ENCODE measurements at places on chromosomes 16 and 17. TPM values are rescaled to one million over a fixed set of nuclear protein-coding genes. Genes with fewer than 3 reads are reported as not detected.

HOXB6 gene
- not detected for total RNA-seq

KRTAP4-5 gene
- total RNA-seq: not detected

CHST4 gene
- total RNA-seq: not detected

KCNG4 gene
- total RNA-seq: not detected

HASPIN gene
- total RNA-seq: 2.2 TPM

ZP2 gene
- not detected for total RNA-seq

DPEP1 gene
- total RNA-seq: not detected

DNA sequence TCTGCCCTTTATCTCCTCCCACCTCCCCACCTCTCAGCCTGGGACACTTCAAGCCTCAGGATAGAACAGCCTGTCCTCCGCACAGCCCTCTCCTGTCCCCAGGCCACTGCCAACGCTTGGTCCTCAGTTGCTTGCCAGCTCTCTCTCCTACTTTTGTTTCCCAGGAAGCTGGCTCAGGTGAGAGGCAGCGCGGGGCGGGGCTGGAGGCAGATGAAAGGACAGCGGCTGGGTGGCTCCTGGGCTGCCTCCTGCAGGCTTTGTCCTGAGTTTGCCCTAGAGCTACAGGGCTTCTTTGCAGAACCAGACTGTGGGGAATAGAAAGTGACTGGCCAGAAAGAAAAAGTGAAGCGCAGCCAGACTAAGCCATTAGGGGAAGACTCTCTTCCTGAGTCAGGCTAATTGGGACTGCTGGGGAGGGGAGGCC is 48.2 kb upstream of the CDC42EP4 start:
- no peak for DNase-seq

DNA sequence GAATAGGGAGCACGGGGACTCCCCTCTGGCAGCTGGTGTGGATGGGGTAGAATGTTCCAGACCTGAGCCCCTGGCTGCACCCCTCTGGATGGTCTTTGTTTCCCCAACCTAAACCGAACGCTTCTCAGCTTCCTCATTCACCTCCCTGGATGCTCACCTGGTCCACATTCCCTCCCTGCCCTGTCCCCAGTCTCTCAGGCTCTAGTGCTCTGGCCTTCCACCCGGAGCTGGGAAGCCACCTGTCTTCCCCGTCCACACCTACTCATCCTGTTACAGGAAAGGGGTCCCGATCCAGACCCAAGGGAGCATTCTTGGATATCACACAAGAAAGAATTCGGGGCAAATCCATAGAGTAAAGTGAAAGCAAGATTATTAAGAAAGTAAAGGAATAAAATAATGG is 73.5 kb downstream of the CYLD start:
- DNase-seq: no peak

DNA sequence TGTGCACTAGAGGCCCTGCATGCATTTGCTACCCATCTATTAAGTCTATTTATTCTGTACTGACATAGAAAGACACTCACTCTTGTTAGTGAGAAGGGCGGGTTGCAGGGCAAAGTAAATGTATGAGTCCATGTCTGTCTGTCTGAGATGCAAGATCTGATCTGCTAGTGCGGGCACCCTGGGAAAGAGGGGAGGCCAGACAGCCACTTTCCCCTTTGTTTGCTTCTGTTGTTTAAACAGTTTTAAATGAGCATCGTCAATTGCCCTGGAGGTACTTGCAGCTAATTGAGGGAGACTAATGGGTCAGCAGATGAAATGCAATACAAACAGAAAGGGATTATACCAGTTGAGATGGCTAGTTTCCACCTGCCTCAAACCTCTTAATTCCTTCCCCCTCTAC is 24.9 kb downstream of the SCNN1G start:
- DNase-seq: no peak

- no peak for DNase-seq
Measured at GRCh38 chr16:82194086-82194485, 24.1 kb upstream of the MPHOSPH6 start.

- no peak for DNase-seq
Measured at GRCh38 chr16:751152-752006, 9.2 kb upstream of the MSLN start.

DNA sequence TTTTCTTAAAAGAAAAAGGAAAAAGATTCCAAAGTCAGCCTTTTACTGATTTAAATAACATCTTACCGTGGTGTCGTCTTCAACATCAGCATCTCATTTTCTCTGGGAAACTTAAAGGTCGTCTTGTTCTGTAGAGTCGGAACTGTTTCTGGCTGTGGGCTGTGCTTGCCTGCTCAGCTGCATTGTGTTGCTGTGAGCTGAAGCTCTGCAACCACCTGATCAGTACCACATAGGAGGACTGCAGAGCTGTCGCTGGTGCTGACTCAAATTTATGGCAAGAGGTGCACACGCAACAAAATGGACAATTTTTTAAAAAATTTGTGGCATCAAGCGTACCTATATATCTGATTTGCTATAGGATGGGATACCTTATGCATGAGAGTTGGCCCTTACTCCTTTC is at the start of gene OMG:
Gene OMG (minus strand): TSS at position 150 of the 400 bp plus-strand sequence. CDS start 908 bp downstream, outside the sequence.
- no peak for DNase-seq

DNA sequence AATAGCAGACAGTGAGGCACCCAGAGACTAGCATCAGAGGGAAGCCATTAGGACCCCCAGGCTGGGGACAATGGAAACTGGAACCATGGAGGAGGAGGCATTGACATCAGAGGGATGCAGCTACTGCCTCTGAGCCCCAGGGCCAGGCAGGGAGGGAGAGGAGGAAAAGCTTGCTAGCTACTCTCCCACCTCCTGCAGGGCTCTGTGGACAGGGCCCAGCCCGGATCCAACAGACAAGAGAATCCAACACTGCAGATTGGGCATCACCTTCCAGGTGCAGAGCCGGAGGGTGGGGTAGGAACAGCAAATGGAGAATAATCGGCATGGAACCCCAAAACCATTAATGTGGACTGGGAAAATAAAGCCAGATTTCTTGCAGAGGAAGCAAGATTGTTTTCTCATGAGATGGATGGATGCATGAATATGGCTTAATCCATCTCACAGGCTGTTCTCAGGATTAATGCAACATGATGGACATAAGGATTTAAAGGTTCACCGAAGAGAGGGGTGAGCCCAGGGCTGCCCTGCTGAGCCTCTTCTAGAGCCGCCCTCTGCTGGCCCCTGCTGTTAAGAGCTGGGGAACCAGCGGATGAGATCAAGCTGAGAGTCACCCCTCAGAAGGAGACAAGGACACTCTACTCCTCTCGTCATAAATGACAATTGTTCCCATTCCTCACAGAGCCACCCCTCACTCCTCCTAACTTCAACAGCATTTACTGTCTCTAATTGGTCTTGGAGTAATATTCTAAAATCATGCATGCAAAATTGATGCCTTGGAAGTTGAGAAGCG is 48.8 kb downstream of the DNAH3 start:
- no peak for DNase-seq
